ENCODE measurements at places on chromosomes 7 and 10.

DNA sequence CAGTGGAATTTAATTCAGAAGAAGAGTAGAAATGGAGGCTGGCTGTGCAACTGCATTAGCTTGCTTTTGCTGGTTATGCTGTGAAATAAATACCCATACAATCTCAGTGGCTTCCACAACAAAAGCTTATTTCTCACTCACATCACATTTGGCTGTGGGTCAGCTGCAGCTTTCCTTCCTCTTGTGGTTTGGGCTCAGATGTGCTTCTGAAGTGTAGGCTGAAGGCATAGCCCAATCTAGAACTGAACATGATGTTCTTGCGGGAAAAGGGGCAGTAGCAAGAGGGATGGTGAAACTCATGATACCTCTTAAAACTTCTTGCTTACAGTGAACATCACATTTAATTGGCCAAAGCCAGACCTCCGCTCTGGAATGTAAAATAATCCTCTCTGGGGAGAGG lies 119.9 kb downstream of the HECW1 start:
- DNase-seq = no peak

GRCh38 chr10:132710746-132711612 lies 75.0 kb downstream of the NKX6-2 start:
- DNase-seq = no peak

DNA sequence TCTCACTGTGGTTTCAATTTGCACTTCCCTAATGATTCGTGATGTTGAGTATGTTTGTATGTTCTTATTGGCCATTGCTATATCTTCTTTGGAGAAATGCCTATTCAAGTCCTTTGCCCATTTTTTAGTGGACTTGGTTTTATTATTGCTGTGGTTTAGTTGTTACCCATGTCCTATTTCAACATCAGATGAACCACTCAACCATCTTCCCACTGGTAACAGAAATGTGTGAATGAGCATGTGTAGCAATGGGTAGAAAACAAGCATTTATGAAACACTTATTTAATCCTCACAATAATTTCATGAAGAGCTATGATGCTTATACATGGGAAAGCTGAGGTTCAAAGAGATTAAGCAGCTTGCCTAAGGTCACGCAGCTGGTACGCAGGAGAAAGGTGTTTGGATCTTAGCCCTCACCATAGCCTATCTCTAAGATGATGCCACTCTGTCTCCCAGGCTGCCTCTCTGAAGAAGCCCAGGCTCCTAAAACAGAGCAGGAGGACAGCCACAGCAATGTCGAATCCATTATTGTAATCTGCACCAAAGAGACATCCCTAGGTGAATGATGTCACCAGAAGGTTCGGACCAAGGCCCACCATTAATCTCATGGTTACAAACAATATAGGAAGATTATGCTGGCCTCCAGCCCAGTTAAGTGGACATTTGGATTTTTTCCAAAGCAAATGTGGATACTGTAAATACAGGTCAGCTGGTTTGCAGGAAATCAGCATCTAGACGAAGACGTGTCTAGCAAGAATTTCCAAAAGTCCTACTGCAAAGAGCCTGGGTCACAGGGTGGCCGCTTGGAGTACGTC lies 447.6 kb upstream of the ZMIZ1 start:
- DNase-seq = no peak

- DNase-seq = no peak
These were observed 728.8 kb upstream of the IGFBP3 start for GRCh38 chr7:46649876-46650275.

DNA sequence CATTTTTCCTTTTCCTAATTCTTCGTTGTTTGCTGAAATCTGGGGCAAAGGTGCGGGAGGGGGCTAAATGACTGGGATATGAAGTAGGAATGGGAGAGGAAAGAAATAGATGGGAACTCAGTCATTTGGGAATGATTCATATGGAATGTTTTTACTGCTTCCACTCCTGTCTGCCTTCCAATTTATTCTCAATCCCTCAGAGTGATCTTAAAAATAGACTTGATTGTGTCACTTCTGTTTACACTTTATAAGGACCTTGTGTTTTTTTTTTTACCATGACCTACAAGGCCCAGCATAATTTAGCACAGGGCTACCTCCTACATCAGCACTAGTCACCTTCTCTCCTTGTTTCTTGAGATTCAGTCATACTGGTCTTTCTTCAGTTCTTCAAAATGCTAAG lies 97.9 kb downstream of the PTEN start:
- DNase-seq = no peak

DNA sequence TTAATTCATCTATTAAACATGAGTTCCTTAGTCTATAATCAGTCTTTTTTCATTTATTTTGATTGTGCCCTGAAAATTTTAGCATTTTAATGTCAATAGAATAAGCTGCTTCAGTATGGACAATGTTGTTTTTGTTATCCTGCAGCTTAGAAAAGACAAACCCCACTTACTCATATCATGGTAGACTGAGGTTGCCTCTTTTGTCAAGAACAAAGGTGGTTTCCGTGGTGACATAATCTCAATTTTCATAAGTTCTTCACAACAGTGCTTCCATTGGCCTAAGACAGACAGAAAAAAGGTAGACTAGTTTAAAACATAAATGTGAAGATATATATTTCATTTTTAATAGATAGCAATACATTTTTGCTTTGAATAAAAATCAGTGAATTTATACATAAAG lies 69.1 kb downstream of the RTKN2 start:
- DNase-seq = no peak

DNA sequence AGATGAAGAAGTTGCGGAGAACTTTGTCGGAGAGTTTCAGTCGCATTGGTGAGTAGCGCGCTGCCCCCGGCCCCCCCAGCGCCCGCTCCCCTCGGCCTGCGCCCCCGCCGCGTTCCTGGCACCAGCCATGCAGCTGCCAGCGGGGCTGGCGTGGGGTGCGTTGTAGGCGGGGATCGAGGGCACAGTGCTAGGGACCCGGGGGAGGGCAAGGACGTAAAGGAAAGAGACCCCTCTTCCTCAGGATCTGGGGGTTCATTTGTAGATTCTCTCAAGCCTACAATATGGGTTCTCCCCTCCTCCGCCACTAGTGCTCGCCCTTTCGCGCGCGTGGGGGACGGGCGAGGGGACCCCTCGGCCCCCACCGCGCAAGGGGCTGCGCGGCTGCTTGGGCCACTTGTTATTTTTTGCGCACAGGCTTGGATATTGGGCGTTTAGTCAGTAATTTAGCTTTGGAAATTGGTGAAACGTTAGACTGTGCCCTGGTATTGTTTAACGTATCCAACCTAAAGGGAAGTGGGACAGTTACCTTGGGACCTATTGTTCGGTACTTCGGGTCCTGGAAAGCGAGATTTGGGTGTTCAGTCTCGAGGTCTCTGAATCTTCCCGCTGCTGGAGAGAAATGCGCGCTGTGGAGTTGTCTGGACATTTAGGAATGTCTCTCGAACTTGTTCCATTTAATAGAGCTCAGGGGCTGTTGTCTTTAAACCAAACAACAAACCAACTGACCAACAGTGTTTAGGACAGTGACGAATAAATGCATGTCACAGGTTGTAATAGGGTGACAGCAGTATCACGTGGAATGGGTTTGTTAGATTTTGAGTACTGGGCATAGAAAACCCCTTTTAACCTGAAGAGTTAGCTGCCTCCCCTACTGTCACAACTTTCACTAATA lies 796 bp downstream of the CDK14 start:
- DNase-seq = no peak

DNA sequence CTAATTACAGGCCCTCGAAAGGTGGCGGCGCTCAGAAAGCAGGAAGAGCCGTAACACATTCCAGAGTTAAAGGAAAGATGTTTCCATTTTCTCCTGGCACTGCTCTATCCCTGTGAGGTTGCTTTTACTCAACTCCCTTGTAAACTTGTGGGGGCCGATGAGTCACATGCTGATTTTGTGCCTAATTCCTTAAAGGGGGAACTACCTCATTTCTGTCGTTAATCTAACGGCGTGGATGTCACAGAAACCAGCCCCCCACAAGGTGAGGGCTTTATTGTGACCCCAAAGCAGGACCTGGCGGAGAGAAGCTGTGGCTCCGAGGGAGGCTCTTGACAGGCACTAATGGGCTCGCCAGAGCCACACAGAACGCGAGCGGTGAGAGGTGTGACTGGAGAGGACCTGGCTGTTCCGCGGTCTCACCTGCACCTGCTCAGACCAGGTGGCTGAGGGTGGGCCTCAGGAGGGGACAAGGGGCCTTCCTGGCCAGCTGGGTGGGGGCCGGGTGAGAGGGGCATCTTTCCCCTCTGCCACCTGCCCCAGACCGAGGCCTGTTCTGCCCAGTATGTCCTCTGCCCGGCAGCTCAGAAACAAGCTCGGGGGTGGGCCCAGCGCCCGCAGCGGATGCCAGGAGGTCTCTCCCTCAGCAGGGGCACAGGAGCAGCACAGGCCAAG lies 50.9 kb downstream of the CALML3 start:
- DNase-seq = no peak

- DNase-seq = no peak
These were observed 63.0 kb upstream of the CYP26C1 start for GRCh38 chr10:92997620-92998019.

DNA sequence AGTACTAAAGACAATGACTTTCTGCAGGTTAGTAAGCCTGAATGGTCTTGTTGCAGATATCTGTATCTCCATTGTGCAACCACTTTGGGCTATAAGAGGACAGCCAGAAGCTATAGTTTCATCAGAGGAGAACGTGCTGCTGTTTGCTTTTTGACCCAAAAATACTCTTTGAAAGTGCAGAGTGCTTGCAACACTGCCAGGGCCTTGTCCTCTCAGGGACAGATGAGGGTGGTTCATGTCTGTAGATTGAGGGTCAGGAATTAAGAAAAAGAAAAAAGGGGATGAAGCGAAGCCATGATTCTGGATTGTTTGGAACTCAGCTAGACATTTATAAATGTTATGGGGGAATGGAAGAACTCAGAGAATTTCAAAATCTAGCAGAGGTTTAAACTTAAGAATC lies 212.5 kb downstream of the SEC23IP start:
- no peak for DNase-seq

DNA sequence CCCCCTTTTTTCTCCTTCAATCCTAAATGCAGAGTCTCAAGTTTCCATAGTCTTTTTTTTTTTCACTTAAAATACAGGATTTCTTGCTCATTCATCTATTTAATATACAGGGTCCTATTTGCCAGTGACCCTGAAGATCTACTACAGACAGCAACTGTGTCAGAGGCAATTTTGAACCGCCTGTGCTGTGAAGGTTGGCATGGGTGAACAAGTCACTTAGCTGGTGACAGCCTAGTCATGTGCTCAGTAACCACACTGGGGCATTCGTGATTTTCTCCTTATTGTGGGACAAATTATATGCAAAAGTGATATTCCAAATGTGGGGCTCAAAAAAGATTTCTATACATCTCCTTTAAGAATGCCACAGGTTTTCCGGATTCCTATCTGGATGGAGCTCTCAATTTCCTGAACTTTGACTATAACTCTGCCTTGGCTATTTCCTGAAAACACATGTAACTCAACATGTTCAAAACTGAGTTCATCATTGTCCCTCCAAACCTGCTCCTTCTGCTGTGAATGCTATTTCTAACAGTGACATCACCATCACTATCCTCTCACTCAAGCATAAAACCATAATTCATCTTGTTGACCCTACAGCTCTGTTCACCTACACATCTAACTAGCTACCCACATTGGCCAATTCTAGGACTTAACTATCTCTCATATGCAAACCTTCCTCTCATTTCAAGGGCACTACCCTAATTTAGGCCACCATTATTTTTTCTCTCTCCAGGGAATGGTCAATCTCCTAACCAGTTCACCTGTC lies 36.7 kb downstream of the CDK6 start:
- no peak for DNase-seq

GRCh38 chr10:51139176-51139575 lies 64.9 kb downstream of the PRKG1 start:
- no peak for DNase-seq

- DNase-seq = no peak
These were observed 33.2 kb downstream of the FRMPD2 start for GRCh38 chr10:48241332-48241731.

- no peak for DNase-seq
These were observed 12.0 kb downstream of the INPP5F start for GRCh38 chr10:119737823-119738222.

DNA sequence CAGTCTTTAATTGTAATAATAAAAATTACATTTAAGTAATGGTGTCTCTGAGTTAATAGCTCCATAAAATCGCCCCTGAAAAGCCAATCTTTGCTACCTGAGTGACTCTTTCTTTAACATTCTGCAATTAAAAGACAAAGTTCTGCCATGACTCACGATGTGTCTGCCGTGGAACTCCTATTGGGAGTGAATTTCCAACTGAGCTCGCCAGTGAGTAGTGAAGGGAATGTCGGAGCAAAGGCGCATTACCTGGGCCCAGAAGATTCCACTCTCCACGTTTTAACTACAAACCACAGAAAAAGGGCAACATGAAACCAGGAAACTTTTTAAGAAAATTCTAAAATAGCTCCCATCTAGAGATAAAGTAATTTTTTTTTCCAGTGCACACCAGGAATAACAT lies 36.9 kb upstream of the RNF32 start:
- DNase-seq = no peak

DNA sequence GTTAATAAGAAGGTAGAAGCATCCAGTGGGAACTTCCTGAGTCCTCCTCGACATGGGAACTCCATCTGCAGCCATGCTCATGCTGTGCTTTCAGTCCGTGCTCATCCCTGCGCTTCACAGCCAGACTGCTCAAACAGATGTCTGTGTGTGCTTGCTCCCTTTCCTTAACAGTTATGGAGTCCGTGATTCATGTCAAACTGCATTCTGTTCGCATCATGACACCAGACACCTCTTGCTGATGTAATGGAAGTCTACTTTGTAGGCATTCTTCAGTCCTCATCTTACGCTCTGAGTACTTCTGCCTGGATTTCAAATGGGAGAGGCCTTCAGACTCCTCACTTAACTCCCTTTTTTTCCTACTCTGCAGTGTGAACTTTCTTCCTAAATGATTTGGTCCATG lies 304.9 kb downstream of the SUGCT start:
- DNase-seq = no peak

- no peak for DNase-seq
These were observed 14.6 kb downstream of the AMZ1 start for GRCh38 chr7:2702594-2702957.

DNA sequence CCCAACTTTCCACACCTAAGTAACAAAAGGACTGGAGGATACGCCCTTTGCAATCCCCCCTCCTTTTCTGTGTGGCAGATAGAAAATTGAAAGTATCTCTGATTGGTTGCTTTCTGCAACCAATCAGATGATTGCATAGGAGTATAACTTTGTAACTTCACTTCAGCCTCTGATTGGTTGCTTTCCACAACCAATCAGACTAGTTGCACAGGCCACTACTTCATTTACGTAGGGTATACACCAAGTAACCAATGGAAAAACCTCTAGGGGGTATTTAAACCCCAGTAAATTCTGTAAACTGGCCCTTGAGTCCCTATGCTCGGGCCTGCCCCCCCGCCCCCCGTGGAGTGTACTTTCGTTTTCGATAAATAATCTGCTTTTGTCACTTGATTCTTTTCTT lies 1080.4 kb downstream of the CNTNAP2 start:
- DNase-seq = no peak

- DNase-seq = no peak
These were observed 15.7 kb downstream of the RBM33 start for GRCh38 chr7:155660059-155660757.
